ENCODE measurements at places on chromosomes 7 and 10. TPM values are rescaled to one million over a fixed set of nuclear protein-coding genes. Genes with fewer than 3 reads are reported as not detected.

VWA2 gene
- total RNA-seq = 4.1 TPM

VOPP1 gene
- total RNA-seq = 60.2 TPM

SEMA4G gene
- total RNA-seq = 9.9 TPM

DNA sequence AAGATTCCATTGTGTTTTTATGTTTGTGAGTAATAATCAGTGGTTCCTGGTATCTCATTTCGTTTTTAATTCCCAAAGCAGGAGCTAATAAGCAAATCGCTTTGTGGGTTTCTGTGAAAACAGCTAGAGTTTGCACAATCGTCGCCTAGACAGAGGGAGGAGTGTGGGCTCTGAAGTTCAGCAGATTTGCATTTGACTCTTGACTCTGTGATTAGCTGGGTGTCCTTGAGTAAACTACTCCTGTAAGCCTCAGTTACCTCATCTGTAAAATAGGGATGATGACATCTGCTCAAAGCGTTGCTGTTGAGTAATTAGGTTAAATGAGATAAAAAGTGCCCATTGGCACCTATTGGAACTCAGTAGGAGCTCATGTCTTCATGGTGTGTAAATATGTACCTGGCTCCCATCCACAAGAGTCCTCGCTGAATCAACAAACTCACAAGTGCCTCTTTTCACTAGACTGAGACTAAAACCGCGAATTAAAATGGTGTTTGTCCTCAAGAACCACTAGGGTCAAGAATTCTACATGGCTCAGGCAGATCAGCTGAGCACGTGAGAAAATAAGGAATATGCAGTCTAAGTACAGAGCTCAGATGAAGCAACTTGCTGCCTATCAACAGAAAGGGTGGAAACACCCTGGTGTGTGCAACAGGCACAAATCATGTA is 385.8 kb upstream of the C7orf33 start:
- no peaks in the 10 kb centered on the region for H3K27me3 ChIP-seq
- no peaks in the 10 kb centered on the region for H3K4me1 ChIP-seq
- no peak overlapping the region for H3K27ac ChIP-seq

CLCN1 gene
- not detected for total RNA-seq

GRCh38 chr7:91474074-91474473 is 209.8 kb downstream of the FZD1 start:
- no peaks in the 10 kb centered on the region for H3K36me3 ChIP-seq
- H3K27ac ChIP-seq = no peak overlapping the region
- no peaks in the 10 kb centered on the region for H3K27me3 ChIP-seq
- no peak for DNase-seq

- H3K4me1 ChIP-seq = peaks cover 5% of the 10 kb centered on the region
- DNase-seq = no peak
- H3K36me3 ChIP-seq = no peaks in the 10 kb centered on the region
- H3K27me3 ChIP-seq = peaks cover 2% of the 10 kb centered on the region
Measured at GRCh38 chr10:127832501-127832900, 60.2 kb downstream of the CLRN3 start.

GRCh38 chr7:2587778-2588177 is 29.0 kb downstream of the IQCE start:
- no peak overlapping the region for H3K27ac ChIP-seq
- no peak overlapping the region for H3K4me3 ChIP-seq
- no peaks in the 10 kb centered on the region for H3K4me1 ChIP-seq
- no peaks in the 10 kb centered on the region for H3K27me3 ChIP-seq
- no peak for DNase-seq
- H3K36me3 ChIP-seq = peaks cover 86% of the 10 kb centered on the region

- DNase-seq = no peak
- no peaks in the 10 kb centered on the region for H3K27me3 ChIP-seq
- H3K4me1 ChIP-seq = peaks cover 7% of the 10 kb centered on the region
- H3K27ac ChIP-seq = no peak overlapping the region
Measured at GRCh38 chr10:76082232-76082631, 650.8 kb downstream of the LRMDA start.

GRCh38 chr10:78263521-78263988 is 229.9 kb downstream of the RPS24 start:
- no peaks in the 10 kb centered on the region for H3K36me3 ChIP-seq
- peak overlapping the region; percentile 87 for H3K27ac ChIP-seq
- H3K4me1 ChIP-seq = peaks cover 32% of the 10 kb centered on the region
- H3K27me3 ChIP-seq = no peaks in the 10 kb centered on the region
- H3K4me3 ChIP-seq = no peak overlapping the region
- DNase-seq = no peak

- no peak overlapping the region for H3K4me3 ChIP-seq
- H3K27me3 ChIP-seq = no peaks in the 10 kb centered on the region
- H3K36me3 ChIP-seq = no peaks in the 10 kb centered on the region
- H3K4me1 ChIP-seq = no peaks in the 10 kb centered on the region
- no peak overlapping the region for H3K27ac ChIP-seq
- no peak for DNase-seq
Measured at GRCh38 chr7:19015098-19015497, 102.3 kb downstream of the TWIST1 start.

DNA sequence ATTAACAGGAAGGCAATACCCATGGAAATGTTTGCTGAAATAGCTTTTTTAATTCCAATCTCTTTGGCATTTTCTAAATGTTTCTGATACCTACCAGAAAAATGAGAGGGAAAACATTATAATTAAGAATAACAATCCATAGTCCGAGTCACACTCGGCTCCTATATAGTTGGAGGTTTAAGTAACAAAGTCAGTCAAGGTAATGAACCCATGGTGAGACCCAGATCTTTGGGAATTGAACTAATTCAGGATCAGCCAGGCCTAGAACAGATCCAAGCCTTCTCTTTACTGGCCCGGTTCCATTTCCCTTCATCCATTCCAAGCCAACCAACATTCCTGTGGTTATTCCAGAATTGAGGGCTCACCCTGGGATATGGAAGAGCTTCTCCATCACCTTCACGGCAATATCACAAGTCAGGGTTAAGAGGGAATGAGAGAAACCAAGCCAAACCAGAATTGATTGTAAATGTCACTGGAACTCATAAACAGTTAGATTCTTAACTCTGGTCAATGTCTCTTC is 28.3 kb downstream of the ABCB4 start:
- H3K4me3 ChIP-seq = no peak overlapping the region
- H3K27ac ChIP-seq = no peak overlapping the region
- no peaks in the 10 kb centered on the region for H3K4me1 ChIP-seq
- H3K27me3 ChIP-seq = no peaks in the 10 kb centered on the region

ANXA8L1 gene
- total RNA-seq = not detected

NXPH1 gene
- total RNA-seq = 17.1 TPM

DNA sequence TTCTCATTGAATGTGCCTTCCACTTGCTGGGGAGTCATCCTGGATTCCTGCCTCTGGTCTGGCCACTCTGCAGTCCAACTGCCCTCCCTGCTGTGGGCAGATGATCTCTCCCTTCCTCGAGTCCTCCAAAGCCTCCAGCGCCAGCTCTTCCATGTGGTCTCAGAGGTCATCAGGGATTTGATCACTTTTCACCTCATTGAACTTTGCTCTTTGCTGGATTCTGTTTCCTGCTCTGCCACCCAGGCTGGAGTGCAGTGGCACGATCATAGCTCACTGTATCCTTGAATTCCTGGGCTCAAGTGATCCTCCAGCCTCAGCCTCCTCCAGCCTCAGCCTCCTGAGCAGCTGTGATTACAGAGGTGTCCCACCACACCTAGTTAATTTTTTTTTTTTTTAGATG is 22.1 kb upstream of the TBXAS1 start:
- no peaks in the 10 kb centered on the region for H3K4me1 ChIP-seq
- DNase-seq = no peak
- H3K4me3 ChIP-seq = no peak overlapping the region
- no peak overlapping the region for H3K27ac ChIP-seq

- no peak overlapping the region for H3K4me3 ChIP-seq
- no peaks in the 10 kb centered on the region for H3K27me3 ChIP-seq
- H3K36me3 ChIP-seq = no peaks in the 10 kb centered on the region
- peak; percentile 66 for DNase-seq
- no peaks in the 10 kb centered on the region for H3K4me1 ChIP-seq
Measured at GRCh38 chr7:40329601-40330153, 194.9 kb downstream of the SUGCT start.

GPR26 gene
- 7.6 TPM for total RNA-seq

DNA sequence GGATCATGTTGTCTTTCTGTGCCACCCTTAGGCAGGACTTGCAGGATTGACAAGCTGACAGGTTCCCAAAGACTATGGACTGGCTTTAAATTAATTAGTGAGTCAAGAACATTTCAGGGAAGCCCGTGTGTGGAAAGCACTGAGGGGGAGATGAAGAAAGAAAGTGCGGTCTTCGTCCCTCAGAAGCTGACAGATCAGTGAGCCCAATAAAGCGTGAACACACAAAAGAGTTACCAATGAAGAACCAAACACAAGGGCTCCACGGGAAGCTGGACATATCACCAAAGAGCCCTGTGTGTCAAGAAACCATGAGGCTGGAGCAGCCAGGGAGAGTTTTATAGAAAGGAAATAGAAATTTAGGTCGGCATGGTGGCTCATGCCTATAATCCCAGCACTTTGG is 725.8 kb downstream of the PARD3 start:
- H3K4me1 ChIP-seq = no peaks in the 10 kb centered on the region
- no peaks in the 10 kb centered on the region for H3K36me3 ChIP-seq
- no peak overlapping the region for H3K27ac ChIP-seq
- H3K4me3 ChIP-seq = no peak overlapping the region

- DNase-seq = no peak
- no peaks in the 10 kb centered on the region for H3K27me3 ChIP-seq
- no peak overlapping the region for H3K4me3 ChIP-seq
- H3K36me3 ChIP-seq = no peaks in the 10 kb centered on the region
Measured at GRCh38 chr7:121447243-121447910, 51.3 kb upstream of the FAM3C start.

HABP2 gene
- 0.11 TPM for total RNA-seq

GPR37 gene
- total RNA-seq = 14.1 TPM

CUL2 gene
- 31.9 TPM for total RNA-seq

DNA sequence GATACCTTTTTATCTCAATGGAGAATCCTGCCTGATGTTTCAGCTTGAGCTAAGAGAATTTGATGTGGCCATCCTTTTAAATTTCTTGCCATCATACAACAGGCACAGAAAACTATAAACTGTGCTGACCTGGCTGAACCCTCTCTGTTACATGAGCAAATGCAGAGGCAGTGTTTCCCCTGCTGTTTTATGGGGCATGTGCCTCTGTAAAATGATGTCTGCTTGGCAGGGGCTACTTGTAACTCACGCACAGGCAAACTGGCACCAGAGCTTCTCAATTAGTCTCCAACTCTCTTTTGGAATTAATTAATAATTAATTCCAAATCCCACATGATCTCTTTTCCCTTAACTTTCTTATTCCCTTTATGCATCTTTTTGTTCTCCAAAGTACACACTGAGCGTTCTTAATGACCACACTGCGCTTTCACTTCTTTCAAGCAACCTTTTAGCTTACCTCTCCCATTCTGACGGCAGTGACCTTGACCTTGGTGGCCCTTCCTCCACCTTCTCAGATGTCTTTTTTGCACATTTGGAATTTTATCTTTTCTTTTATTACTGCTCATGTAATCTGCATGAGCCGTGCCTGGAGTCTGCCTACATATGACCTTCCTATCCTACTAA is 334.0 kb downstream of the PLXNA4 start:
- peaks cover 9% of the 10 kb centered on the region for H3K36me3 ChIP-seq
- H3K4me1 ChIP-seq = peaks cover 7% of the 10 kb centered on the region
- no peaks in the 10 kb centered on the region for H3K27me3 ChIP-seq
- no peak for DNase-seq

- H3K4me3 ChIP-seq = no peak overlapping the region
- no peak for DNase-seq
- no peaks in the 10 kb centered on the region for H3K36me3 ChIP-seq
- no peak overlapping the region for H3K27ac ChIP-seq
- no peaks in the 10 kb centered on the region for H3K4me1 ChIP-seq
Measured at GRCh38 chr7:84801396-84801795, 385.5 kb downstream of the SEMA3D start.

RPEL1 gene
- total RNA-seq = not detected

- peaks cover 55% of the 10 kb centered on the region for H3K36me3 ChIP-seq
- no peaks in the 10 kb centered on the region for H3K27me3 ChIP-seq
- H3K4me3 ChIP-seq = no peak overlapping the region
- peaks cover 26% of the 10 kb centered on the region for H3K4me1 ChIP-seq
- no peak overlapping the region for H3K27ac ChIP-seq
Measured at GRCh38 chr10:77844177-77844576, 82.4 kb downstream of the DLG5 start.

DNA sequence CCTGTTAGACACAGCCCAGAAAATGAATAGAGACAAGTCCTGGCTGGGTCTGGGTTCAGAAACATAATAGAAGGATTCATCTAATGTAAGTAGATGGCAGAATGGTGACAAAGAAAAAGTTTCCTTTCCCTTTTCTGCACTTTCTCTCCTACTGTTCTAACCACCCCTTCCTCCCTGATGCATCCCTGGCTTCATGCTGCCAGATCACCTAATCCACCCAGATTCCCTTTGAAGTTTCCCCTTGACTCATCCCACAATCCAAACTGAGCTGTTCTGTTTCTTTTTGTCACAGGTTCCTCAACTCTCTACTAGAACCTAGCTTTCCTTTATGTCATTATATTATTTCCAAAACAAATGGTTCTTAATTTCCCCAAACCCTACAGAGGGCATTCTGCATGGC is 1.1 kb upstream of the MACC1 start:
- no peaks in the 10 kb centered on the region for H3K27me3 ChIP-seq
- no peaks in the 10 kb centered on the region for H3K36me3 ChIP-seq
- H3K4me1 ChIP-seq = peaks cover 3% of the 10 kb centered on the region
- H3K4me3 ChIP-seq = no peak overlapping the region
- no peak overlapping the region for H3K27ac ChIP-seq
- DNase-seq = no peak

PNLIPRP1 gene
- not detected for total RNA-seq

DNA sequence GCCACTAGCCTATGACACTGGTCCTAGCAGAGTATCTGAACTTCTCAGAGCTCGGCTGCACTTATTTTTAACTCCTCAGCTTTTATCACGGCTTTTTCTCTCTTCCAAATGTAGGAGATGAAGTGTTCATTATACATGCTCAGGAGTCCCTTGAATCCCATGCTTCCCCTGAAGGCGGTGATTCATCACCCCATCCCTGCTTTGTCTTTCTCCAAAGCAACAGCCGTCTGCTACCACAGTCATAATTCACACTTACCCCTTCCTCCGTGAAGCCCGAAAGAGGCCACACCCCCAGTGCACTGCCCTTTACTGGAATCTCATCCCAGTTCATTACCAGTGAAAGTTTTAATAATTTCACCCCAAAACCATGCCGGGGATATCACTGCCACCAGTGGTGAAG is 301.5 kb upstream of the SHH start:
- DNase-seq = no peak
- H3K27me3 ChIP-seq = no peaks in the 10 kb centered on the region
- H3K4me3 ChIP-seq = no peak overlapping the region
- H3K4me1 ChIP-seq = no peaks in the 10 kb centered on the region
- no peaks in the 10 kb centered on the region for H3K36me3 ChIP-seq
- H3K27ac ChIP-seq = no peak overlapping the region

Measured in spinal cord (tissue), 10 donors.